ENCODE measurements at places on chromosomes 5 and 9.

DNA sequence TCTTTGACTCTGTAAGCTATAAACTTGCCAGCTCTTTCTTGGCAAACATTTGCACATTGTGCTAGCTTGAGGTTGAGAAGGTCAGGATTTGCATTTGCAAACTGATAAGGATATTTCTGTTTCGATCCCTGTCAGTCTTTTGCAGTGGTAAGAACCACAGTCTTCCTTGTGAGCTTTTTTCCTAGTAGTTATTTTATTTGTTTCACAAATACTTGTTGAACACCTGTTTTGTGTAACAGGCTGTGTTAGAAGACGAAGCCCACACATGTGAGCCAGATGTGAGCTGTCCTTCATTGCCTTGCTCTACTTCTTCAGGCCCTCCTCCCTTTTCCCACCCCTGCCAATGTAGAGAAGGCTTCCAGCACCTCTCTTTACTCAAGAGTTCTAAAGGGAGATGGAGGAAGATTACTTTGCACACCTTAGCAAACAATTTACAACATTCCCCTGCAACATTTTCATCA, 327.0 kb upstream of the KLF4 start:
- no peak for DNase-seq

DNA sequence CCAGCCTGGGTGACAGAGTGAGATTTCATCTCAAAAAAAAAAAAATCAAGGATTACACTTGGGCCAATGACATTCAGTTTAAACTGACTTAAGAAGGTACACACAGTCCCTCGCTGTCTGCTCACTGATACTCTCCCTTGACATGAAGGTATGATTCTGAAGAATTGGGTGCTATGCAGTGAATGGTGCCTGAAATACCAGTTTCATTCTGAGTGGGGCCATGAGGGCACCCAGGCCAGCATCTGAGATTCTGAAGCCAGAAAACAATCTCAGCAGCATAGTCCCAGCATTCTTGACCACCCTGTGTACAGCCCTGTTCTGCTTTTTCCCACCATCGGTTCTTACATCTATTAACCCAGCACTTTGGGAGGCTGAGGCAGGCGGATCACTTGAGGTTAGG, 7.8 kb upstream of the ZNF354B start:
- DNase-seq, result no peak

- DNase-seq, result no peak
Measured at GRCh38 chr9:129626625-129627284, 792 bp downstream of the NTMT1 start.

GRCh38 chr9:80644044-80644443, 1045.3 kb downstream of the TLE1 start:
- DNase-seq, result no peak

- no peak for DNase-seq
Measured at GRCh38 chr9:127863191-127863621, 8.7 kb upstream of the ENG start.

- DNase-seq, result no peak
Measured at GRCh38 chr5:100519075-100519474, 16.1 kb upstream of the FAM174A start.

GRCh38 chr5:161507591-161507990, 38.9 kb downstream of the GABRB2 start:
- DNase-seq, result no peak

DNA sequence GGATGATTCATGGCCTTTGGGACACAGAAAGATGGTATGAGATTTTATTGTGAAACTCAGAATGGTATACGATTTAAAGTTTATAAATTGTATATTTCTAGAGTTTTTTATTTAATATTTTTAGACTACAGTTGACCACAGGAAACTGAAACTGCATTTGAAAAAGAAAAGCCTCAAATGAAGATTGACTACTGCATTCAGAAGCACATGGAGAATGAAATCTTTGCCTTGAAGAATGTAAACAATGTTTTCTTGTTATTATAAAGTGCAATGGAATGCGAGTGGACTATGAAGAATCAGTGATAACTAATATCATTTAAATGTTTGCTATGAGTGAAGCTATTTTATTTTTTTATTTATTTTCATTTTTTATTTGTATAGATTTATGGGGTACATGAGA, 169.1 kb upstream of the CDH18 start:
- DNase-seq, result no peak

- no peak for DNase-seq
Measured at GRCh38 chr5:149583394-149583793, 2.1 kb downstream of the ARHGEF37 start.

DNA sequence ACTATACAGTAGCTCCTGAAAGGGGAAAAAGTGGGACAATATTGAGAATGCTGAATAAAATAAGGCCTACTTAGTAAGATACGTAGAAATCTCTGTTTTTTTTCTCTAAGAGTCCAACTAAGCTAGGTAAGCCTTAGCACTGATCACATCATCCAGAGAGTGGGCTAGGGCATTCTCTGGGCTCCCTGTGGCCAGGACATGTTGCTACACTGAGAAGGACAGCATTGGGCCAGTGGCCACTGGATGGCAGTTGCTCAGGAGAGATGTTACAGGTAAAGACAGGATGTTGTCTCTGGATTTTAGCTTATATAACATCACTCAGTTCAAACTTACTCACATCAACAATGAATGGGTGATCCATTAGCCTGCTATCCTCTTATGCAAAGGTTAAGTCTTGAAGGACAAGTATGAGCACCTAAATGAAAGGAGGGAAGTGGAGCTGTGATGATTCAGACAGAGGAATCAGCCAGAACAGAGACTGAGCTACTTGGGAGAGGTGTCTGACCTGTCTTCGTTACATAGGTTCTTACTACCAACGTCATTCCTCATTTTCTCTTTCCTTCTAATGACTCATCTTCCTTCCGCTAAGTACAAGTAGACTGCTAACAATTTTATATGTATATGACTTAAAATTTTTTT, 226.6 kb upstream of the ADCY2 start:
- DNase-seq, result no peak

GRCh38 chr9:138050472-138051330, 173.1 kb downstream of the CACNA1B start:
- no peak for DNase-seq

Data from stimulated activated effector memory CD8-positive, alpha-beta T cell treated with anti-CD3 and anti-CD28 coated beads, Interleukin-12 subunit alpha, Interleukin-12 subunit beta, amount 100 ng/mL, for 72 hours (primary cell).